Activated naive CD8-positive, alpha-beta T cell treated with anti-CD3 and anti-CD28 coated beads, Interleukin-2, amount 50 U/mL, for 16 hours (primary cell): ENCODE measurements at places on chromosomes 13 and 19.

DNA sequence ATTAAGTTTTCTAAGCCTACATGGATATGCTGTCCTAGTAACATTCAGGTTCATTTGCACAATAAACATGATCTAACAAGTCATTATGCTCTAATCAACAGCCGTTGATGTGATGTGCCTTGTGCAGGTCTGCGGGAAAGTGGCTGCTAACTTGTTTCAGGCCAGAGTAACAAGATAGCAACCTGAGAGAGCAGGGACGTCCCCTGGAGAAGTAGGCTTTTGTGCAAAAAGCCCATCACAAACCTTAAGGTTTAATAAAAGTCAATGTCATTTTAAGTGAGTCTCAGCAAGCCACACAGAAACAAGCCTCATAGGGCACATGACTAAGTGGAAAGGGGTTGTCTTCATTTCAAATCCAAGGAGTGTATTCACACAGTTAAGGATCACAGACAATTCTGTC is 17.6 kb downstream of the FOXO1 start:
- DNase-seq: no peak

GRCh38 chr19:56566904-56567273 is 379 bp upstream of the ZNF470 start:
- DNase-seq: no peak

GRCh38 chr13:36551445-36551844 is 119.2 kb downstream of the CCNA1 start:
- DNase-seq: no peak

- no peak for DNase-seq
Observed at GRCh38 chr13:49110913-49111170, 109.3 kb upstream of the MLNR start.

GRCh38 chr19:18697680-18698079 is 14.2 kb downstream of the CRTC1 start:
- no peak for DNase-seq

DNA sequence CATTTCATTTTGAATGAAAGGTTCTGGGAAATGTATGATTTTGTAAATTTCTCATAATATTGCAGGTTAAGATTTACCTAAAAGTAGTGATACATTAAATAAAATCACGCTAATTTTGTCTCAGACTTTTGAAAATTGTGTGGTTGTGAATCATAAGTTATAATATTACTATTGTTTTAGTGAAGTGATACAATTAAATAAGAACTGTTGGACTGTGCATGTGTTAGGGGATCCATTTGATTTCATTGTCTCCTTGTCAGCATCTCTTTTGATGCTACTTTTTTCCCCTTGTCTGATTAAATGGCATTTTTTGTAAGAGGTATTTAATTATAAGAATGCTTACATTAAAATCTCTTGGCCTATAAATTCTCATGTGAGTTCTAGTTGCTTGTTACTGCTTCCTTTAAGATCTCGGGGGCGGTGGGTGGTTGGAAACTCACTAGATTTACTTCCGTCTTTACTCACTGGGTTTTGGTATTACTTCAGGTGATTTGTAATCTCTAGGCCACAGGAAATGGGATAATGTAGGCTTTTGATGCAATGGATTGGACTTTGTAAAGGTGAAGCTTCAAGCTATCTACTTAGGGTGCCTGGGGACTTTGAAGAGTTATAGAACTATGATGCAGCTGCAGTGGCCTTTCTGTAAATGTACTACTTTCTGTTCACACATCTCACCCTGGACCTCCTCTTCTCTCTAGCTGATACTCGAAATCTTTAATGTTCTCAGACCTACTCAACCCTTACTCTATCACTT is 66.5 kb downstream of the PAN3 start:
- DNase-seq: no peak

GRCh38 chr13:109744512-109745051 is 41.8 kb downstream of the IRS2 start:
- DNase-seq: no peak

GRCh38 chr13:110062077-110062776 is 244.7 kb downstream of the COL4A1 start:
- no peak for DNase-seq

DNA sequence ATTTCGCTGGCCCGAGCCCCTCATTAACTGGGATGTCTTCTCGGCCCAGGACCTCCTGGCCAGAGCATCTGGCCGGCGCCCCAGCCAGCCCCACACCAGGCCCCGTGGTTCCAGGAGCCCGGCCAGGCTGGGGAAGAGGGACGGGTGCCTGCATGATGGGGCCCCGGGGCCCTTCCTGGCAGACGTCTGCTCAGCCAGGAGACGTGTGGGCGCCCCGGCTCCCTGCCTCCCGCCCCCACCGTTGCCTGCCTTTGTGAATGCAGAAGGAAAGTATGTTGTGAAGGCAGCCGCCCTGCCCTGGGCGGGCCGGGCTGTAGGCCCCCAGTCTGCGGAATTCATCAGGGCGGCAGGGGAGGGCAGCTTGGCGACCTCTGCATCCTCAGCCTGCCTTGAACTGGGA is 4.4 kb upstream of the COMP start:
- DNase-seq: no peak

- DNase-seq: no peak
Observed at GRCh38 chr19:23314505-23315251, 64.5 kb upstream of the ZNF724 start.

DNA sequence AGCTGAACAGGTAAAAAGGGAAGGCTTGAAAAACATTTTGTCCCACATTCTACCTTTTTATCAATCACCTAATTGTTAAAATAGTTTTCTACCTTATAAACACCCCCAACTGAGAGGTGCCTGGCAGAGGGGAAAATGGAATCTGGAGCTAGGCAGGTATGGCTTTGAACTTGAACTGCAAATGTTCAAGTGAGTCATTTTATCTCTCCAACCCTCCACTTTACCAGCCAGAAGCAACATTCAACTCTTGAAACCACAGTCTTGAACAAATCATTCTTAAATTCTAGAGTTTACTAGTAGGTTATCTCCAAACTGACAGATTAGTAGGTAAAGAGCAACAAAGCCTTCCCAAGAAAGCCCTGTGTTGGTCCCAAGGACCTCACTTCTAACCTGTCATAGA is 116.9 kb downstream of the ABCC4 start:
- no peak for DNase-seq

DNA sequence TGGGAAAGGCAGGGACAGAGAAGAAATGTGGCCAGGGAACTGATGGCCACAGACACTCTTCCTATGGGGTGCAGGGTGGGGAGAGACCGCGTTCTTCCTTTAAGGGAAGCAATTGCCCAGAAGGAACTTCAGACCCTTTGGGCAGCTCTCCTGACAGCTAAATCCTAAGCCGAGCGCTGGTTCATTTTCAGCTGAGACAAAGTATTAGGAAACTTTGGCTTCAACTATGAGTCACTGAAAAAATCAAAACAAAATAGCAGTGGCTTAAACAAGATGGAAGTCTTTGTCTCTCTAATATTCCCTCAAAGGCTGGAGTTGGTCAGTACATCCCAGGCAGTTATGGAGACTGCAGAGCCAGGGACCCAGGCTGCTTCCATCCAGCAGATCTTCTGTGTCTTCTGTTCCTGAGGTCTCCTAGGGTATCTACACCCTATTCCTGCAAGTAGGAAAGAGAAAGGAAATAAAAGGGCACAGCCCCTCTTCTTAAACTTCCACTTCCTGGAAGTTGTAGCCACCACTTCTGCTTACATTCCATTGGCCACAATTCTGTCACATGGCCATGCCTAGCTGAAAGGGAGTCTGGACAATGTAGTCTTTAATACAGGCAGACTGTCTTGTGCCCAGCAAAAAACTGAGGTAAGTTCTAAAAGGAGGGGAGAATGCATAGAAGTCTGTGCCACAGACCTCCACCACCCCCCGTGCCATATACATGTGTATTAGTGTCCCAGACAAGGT is 163.5 kb downstream of the KATNAL1 start:
- no peak for DNase-seq

GRCh38 chr13:66624302-66624701 is 605.8 kb downstream of the PCDH9 start:
- no peak for DNase-seq

- DNase-seq: no peak
Observed at GRCh38 chr19:30745476-30745985, 373.3 kb downstream of the ZNF536 start.

- DNase-seq: no peak
Observed at GRCh38 chr13:46655377-46656180, 102.6 kb downstream of the LRCH1 start.

GRCh38 chr13:74710006-74710405 is 575.8 kb upstream of the KLF12 start:
- no peak for DNase-seq

DNA sequence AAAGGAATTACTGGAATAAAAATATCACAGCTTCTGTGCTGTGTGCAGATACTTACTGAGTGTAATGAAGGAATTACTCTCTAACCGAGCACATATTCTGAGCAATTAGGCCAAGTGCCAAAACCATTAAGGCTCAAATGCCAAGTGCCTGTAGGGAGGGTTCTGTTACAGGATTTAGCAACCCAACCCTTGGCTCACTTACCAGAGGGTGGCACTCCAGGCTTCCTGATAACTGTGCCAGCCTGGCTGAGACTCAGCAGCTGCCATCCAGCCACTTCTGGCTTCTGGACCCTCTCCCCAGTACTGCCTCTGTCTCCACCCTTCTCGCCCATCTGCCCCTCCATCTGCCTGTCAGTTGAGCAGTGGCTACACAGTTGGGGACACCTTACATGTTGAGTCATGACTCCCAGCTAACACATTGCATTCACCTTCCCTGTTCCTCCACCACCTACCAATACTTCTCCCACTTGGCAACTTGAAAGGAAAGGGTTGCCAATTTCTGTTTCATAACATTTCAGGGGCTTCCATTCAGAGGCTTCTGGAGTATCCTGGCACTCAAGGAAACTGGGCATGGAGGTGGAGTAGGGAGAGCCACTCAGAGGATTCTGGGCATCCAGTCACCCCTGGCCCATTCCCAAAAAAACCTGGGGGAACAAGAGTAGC is 110.5 kb downstream of the COG6 start:
- no peak for DNase-seq

- no peak for DNase-seq
Observed at GRCh38 chr19:28290963-28291657, 921.8 kb downstream of the UQCRFS1 start.

DNA sequence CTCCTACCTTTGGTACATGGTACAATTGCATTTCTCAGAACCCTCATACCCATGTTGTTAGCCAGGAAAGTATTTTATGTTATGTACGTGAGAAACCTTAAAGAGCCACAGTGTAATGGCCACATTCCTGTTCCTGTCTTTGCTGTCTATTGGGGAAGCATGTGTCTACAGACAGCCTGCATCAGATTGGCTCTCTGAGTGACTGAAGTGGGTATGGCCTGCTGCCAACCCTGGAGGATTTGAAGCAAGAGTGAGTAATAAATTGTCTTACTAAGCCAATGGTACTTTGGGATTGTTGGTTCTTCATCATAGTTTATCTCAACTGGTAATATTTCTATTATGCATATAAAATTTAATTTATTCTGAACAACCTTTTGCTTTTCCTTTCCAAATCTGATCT is 574.1 kb downstream of the LMO7 start:
- DNase-seq: no peak

DNA sequence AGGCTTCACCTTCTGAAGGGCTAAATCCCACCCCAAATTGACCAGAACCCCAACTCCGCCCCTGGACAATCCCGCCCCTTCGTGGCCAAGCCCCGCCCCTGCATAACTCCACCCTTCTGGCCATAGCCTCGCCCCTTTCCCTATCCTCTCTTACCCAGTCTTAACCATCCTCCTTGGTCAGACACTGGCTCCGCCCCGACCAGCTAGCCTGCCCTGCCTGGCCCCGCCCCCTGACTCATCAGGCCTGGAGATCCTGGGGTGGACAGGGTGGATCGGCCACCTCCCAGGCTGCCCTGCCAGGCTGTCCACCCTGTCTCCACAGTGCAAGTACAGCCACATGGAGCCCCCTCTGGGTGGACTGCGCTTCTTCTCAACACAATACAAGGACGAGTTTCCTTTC is 8.0 kb upstream of the ZNF358 start:
- DNase-seq: no peak

- no peak for DNase-seq
Observed at GRCh38 chr19:48258350-48258749, 2.6 kb upstream of the CARD8 start.

DNA sequence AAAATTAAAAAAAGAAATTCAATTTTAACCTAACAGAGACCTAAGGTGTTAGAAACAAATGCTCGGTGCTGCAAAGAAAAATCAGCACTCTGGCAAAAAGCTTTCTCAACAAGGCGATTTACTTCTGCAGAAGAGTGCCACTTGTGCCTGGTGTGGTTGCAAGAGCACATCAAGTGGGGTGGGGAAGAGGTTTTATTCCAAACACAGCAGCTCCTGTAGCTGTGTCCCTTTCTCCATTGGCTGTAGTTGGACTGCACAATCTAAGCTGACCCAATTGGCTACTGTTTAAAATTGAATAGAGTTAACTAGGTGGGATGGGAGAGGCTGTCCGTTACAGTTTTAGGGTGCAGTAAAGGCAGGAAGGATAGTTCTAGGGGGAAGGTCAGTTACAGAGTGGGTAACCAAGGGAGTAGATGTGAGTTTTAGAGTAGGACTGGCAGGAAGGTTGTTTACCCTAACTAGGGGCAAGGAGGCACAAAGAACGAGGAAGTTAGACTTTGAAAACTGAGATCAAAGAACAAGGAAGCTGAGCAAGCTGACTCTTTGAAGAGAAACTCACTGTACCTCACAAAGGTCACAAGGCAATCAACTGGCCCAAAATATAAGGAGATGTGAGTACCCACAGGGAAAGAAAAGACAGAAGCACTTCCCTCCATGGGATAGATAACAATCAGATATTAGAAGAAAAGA is 145.7 kb downstream of the LIG4 start:
- no peak for DNase-seq

DNA sequence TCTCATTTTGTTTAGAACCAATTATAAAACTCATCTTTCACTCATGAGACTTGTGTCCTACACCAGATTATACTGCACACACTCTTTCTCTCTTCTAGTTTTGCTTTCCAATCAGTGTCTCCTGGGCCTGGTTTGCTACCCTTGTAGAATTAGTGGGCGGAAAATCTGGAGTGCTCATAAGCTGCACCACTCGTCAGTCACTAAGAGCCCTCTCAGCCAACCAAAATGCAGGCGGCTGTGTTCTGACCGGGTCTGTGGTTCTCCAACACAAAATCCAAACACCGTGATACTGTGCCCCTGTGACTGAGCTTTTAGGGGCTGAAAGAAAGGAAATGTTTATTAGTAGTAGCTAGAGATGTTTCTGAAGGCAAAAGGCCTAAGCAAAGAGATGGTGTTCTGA is 83.7 kb upstream of the OBI1 start:
- DNase-seq: no peak

DNA sequence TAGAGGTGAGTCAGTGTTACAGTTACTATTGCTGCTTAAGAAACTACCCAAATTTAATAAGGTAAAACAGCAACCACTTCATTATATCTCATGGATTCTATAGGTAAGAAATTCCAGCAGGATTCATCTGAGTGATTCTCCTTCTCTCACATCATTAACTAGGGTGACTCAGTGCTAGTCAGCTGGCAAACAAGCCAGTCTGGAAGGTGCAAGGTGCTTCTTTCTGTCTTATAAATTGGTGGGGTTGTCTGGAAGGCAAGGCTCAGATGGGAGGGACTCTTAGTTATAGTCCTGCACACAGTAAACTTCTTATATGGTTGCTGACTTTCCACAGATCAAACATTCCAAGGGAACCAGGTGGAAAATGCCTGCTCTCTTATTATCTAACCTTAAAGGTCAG is 484.5 kb downstream of the GPC5 start:
- DNase-seq: no peak

- DNase-seq: peak; percentile 54
Observed at GRCh38 chr19:3036119-3036976, 7.3 kb upstream of the TLE2 start.
